ENCODE measurements at places on chromosomes 7 and 10.

- no peak for DNase-seq
Measured at GRCh38 chr10:124665091-124665490, 79.1 kb downstream of the FAM53B start.

DNA sequence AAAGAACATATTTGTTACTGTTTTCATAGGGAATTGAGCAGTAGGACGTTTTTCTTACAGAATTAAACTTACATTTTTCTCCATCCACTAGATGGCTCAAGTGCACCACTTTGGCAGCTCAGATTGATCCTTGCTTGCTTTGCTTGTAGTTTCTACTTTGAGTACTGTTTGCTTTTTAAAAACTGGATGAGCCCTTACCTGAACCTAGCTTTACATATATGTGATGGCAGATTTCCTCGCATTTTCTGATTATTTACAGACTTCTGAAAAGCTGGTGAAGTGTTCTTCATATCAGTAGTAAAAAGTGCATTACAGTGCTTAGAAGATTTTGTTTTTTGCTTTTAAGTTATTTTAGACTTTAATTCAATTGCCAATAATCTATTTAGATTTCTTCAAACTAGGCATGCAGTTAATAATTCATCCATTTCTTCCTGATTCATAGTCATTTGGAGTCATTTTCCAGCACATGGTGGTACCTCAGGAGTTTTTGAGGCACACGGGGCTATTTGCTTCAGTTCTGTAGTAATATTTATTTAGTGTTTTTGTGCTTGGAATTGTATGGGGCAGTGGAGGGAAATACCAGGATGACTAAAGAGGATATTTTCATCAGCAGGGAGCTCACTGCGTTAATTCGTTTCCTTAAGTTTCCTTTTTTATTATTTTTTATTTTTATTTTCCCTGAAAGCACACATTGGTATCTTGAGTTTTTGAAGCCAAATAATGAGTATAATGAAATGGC lies 57.3 kb downstream of the MAPK8 start:
- no peak for DNase-seq

DNA sequence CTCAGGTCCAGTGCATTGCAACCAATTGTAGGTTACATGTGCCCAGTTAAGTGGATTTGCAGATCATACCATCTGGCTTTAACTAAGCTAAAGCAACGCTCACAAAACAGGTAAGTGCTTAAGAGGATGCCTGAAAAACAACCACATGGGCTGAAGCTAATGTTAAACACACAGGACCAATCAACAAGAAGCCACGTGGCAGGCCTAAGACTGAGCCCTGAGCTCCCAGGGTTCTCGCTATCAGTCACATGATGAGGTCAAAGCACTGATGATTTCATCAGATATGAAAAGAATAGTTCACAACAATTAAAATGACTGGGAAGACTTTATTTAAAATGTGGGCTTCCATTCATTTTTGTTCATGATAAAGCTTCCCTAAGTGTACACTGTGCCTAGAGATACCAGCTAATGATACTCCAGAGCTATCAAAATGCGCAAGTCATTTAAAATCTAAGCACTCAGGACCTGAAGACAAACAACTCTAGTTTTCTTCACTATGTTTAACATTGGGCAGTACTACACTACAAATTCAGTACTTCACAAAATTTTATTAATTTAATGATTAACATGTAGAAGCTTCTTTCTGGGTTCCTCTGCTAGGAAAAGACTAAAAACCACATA lies 90.6 kb downstream of the PIP4K2A start:
- DNase-seq = no peak

- DNase-seq = no peak
Measured at GRCh38 chr7:107327986-107328569, 141.8 kb upstream of the GPR22 start.

GRCh38 chr10:95392681-95393164 lies 101.9 kb upstream of the PDLIM1 start:
- DNase-seq = no peak

DNA sequence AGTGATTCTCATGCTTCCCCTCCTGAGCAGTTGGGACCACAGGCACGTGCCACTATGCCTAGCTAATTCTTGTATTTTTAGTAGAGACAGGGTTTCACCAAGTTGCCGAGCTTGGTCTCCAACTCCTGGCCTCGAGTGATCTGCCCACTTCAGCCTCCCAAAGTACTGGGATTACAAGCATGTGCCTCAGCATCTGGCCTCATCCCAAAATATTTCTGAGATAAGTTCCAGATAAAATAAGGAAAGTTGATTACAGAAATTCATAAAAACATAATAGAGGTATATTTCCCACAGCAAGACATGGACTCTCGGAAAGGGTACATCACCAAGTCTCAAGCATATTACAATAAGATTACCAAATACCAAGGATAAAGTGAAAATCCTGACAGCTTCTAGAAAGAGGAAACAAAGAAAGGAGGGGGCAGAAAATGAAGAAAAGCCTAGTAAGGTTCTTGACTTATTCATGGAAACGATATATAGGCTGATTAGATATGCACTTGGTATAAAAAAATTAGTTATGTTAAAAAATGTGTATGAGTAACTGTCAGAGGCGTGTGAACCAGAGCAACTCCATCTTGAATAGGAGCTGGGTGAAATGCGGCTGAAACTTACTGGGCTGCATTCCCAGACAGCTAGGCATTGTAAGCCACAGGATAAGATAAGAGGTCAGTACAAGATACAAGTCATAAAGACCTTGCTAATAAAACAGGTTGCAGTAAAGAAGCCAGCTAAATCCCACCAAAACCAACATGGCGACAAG lies 35.0 kb downstream of the IQUB start:
- DNase-seq = no peak

DNA sequence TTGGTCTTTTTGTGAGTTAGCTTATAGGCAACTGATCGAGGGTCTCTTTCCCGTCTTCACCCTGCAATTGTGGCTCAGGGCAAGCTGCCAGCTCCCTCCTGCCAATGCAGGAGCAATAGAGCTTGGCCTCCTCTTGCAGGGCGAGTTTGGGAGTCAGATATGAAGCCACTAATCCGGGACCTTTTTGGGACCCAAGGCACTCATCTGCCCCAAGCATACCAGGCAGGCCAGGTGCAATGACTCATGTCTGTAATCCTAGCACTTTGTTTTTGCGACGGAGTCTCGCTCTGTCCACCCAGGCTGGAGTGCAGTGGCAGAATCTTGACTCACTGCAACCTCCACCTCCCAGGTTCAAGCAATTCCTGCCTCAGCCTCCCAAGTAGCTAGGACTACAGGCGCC lies 21.1 kb downstream of the LIMK1 start:
- no peak for DNase-seq

DNA sequence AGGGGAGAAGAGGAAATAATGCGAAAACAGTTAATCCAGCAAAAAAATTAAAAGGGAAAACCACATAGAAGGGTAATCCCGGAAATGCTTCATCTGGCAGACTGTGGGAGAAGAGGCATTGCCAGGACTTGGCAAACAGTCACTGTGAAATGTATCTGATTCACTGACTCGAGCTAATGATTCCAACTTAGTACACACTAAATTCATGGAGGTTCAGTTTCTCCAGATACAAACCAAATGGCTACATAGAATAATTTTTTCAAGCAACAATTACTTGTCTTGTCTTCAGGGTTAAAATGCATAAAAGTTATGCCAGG lies 36.4 kb downstream of the GDI2 start:
- DNase-seq = no peak

DNA sequence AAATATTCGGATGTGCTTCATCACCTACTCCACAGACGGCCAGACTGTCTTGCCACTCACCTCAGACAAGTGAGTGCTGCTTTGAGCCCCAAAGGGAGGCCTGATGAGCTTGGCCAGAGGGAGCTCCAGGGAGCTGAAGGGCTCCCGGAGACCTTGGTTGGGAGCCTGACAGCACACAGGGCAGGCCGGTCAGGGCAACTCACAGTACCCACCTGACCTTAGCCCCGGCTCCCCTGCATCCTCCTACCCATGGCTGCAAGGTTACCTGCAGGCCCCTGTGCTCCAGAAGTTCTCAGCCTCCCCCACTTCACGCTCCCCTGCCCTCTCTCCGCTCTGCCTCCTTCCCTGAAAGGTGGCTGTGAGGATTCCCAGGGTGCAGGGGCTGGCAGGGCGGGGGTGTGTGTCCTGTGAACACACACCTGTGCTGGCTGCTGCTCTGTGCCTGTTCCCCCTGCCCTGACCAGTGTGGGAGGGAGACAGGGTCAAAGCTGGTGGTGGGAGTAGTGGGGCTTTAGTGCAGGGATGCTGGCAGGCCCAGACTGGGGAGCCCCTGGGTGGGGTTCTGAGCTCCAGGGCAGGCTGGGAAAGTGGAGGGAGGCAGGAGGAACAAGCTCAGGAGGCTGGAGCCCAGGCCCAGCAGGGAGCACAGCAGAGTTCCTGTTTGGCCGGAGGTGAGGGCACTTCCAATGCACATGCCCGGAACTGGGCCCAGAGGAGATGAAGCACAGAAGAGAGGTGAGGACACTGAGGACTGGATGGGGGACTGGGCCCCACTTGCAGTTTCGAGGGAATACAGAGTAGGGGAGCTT lies 7.2 kb downstream of the ANTXRL start:
- no peak for DNase-seq

- no peak for DNase-seq
Measured at GRCh38 chr7:102300643-102301221, 14.1 kb downstream of the SH2B2 start.

DNA sequence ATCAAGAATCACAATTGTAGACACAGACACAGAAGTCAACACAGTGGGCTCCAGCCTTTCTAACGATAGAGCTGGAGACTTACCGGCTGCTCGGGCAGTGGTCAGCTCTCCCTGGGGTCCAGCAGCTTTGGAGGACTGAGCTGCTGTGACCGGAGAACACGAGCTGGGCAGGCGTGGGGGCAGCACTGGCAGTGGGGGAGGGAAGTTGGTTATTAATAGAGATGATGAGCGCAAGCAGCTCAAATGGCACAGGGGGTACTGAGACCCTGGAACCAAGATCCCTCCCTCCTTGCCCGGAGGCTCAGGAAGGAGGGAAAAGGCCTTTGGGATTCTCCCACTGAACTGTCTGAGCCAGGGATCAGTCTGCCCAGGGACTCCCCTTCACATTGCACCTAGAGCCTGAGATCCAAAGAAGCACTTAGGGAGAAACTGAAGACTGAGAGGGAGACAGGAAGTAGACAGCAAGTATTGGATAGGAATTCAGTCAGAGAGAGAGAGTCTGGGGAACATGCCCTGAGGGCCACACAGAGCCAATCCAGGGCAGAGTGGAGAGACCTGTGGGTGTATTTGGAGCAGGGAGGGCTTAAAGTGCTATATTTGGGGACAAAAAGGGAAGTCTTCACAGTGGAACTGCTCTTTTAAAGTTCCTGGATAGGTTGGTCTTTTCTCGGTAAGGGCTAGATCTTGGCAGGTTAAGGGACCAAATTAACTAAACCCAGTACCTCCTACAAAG lies at the start of gene MYOZ1:
MYOZ1 (minus strand) TSS at position 147 of the 733 bp plus-strand sequence. CDS start 1,457 bp downstream, outside the sequence.
- no peak for DNase-seq

GRCh38 chr10:122669842-122670241 lies 29.8 kb downstream of the C10orf120 start:
- no peak for DNase-seq

GRCh38 chr10:124344266-124344590 lies 74.5 kb downstream of the OAT start:
- DNase-seq = no peak

DNA sequence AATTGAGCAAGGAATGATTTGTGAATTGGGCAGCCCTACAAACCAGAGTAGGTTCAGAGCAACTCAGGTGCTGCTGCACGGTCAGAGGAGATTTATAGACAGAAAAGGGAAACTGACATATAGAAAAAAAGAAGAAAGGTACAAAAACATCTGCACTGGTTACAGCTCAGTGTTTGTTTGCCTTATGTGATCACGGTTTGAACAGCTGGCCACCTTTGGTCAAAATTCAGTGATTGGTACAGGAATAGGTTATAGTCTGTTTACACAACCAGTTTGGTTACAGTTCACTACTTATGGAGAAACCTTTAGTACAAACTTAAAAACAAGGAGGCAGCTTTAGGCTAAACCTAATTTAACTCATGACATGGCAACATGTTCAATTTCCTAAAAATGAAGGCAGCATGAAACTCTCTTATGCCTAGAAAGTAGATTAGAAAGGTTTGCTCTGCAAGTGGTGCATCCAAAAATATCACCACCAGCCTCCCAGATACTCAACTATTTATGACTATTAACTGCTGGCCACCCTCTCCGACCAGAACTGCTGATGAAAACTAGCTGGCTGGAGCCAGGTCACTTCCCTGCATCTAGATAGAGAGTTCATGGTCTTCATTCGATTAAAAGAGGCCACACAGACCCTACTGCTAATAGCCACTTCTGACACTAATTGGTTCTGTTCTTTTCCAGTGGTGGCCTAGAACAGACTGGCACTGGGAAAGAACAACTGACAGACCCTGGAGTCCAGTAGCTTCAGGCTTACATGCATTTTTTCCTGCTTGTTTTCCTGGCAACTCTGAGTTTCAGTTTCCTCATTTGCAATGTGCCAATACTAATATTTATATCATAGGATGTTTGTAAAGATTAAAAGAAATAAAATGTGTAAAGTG lies 548.0 kb downstream of the CCSER2 start:
- no peak for DNase-seq

DNA sequence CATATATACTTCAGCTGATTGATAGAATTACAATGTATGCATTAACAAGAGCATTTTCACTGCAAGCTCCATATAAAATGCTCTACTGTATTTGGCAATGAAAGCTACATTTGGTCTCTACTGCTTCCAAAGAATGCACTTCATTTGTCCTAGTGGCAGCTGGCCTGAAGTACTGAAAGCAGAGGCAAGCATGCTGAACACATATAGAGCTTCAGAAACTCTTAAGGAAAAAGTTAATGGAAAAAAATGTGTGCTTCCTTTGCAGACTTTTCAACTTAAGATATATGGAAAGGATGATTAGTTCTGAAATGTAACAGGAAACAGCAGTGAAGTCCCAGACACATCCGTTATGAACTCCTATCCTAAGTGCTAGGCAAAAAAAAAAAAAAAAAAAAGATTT lies 537.1 kb upstream of the POM121L12 start:
- no peak for DNase-seq

- DNase-seq = no peak
Measured at GRCh38 chr10:101569622-101570427, 18.2 kb downstream of the POLL start.

DNA sequence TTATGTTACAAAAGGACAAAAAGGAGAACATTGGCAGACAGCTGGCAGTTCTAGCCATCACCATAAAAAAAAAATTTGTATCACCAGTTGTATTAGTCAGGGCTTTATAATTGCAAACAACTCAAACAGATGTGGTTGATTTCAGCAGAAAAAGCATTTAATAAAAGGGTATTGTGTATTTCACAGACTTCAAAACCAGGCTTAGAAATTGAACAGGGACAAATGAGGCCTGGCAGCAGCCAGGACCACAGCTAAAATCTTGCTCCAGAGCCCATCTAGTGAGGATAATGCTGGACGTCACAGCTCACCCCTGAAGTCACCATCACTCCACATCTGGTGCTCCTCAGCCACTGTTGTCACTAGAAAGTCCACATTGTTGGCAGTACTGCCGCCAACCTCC lies 52.9 kb upstream of the CALD1 start:
- DNase-seq = no peak

- no peak for DNase-seq
Measured at GRCh38 chr7:40795607-40796006, 660.8 kb downstream of the SUGCT start.

GRCh38 chr7:43522406-43523156 lies 60.3 kb upstream of the STK17A start:
- DNase-seq = no peak

GRCh38 chr7:45230083-45230482 lies 72.5 kb downstream of the RAMP3 start:
- DNase-seq = no peak
